Stimulated activated CD8-positive, alpha-beta memory T cell treated with anti-CD3 and anti-CD28 coated beads, Interleukin-4, amount 100 ng/mL, for 24 hours (primary cell): ENCODE measurements at places on chromosomes 7 and 10.

DNA sequence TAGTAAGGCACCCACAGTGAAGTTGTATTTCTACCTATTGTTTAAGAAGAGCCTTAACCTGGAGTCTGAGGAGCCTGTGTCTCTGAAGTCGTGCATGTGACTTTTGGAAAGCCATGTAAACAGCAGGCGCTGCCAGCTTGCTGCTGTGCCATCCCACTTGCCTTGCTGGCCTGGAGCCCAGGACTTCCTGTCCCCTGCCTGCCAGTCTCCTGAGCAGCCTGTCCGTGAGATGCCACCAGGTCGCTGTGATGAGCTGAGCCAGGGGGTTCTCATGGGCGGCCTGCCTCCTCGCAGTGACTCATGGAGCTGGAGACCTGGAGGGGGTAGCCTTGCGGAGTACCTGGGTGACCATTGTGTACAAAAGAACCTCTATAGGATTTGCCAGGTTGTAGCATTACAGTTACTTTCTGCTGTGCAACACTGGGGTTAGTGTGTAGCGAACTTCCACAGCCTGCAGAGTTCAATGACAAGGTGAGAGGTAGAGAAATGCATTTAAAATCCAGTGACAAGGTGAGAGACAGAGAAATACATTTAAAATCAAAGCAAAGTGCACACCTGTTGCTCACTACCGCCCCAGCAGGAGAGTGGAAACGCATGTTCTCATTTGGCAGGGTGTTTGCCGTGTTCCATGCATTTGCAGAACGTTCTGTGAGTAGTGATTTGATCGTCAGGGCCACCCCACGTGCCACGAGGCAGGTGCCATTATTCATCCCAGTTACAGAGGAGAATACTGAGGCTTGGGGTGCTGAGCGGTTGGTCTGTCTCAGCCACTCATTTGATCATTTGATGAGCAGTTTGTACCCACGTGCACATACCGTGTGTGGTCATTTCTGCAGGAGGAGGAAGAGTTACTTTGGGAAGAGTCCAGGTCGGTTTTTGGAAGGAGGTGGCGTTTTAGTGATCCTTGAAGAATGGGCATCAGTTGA lies 36.6 kb upstream of the BHLHA15 start:
- DNase-seq, result no peak

GRCh38 chr10:117311261-117311660 lies 64.0 kb downstream of the PDZD8 start:
- DNase-seq, result no peak

DNA sequence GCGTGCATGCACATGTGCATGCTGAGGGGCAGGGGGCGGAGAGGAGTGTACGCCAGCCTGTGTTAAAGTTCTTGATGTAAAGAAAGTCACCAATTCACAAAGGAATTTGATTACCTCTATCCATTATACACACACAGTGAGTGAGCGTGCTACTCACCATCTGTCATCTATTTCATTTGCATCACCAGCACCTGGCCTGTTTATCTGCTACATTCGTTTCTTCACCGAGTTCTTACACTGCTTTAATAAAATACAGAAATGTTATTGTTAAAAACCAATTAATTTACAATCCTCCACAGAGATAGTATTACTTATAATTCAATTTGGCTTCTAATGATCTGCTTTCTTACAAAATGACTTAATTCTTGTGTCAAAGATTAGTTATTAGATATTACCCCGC lies 32.6 kb downstream of the NEUROD6 start:
- no peak for DNase-seq

- DNase-seq, result no peak
These were observed 54.1 kb downstream of the PLPP4 start for GRCh38 chr10:120511165-120511564.

DNA sequence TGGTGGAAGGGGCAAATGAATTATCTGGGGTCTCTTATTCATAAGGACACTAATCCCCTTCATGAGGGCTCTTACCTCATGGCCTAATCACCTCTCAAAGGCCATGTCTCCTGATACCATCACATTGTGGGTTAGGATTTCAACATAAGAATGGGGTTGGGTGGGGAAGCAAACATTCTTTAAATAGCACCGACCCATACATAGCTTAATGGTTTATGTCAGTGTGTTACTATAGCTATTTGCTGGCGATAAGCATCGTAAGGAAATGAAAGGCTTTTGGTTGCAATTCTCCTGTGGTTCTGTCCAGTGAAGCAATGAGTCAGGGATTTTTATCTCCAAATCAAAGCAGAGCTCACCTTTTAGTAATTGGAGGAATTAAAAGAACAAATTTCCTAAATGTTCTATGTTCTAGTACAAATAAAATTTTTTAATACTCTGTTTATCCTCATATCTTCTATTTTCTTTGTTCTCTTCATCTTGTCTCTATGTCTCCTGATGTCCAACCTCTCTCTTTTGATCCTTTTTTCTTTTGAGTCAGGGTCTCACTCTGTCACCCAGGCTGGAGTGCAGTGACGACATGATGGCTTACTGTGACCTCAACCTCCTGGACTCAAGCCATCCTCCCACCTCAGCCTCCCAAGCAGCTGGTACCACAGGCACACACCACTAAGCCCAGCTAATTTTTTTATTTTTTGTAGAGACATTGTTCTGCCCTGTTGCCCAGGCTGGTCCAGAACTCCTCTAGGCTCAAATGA lies 57.0 kb upstream of the GLCCI1 start:
- DNase-seq, result no peak

- no peak for DNase-seq
These were observed 145.9 kb downstream of the NRCAM start for GRCh38 chr7:108310351-108310750.

DNA sequence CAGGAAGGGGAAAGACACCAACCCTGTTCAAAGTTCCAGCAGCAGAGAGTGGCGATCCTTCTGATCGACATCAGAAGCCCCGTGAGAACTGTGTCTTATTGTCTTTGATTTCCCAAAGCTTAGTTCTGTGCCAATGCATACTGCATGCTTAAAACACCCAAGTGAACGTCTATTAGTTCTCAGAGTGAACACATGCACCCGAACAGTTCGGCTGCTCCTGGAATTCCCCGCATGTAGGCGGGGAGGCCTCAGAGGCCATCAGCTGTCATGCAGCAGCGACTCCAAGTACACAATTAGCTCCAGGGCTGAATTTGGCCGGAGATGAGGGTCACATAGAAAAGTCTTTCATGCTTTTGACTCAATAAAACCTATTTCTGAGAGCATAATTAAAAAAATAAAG lies 276.9 kb downstream of the ZMYND11 start:
- DNase-seq, result no peak

DNA sequence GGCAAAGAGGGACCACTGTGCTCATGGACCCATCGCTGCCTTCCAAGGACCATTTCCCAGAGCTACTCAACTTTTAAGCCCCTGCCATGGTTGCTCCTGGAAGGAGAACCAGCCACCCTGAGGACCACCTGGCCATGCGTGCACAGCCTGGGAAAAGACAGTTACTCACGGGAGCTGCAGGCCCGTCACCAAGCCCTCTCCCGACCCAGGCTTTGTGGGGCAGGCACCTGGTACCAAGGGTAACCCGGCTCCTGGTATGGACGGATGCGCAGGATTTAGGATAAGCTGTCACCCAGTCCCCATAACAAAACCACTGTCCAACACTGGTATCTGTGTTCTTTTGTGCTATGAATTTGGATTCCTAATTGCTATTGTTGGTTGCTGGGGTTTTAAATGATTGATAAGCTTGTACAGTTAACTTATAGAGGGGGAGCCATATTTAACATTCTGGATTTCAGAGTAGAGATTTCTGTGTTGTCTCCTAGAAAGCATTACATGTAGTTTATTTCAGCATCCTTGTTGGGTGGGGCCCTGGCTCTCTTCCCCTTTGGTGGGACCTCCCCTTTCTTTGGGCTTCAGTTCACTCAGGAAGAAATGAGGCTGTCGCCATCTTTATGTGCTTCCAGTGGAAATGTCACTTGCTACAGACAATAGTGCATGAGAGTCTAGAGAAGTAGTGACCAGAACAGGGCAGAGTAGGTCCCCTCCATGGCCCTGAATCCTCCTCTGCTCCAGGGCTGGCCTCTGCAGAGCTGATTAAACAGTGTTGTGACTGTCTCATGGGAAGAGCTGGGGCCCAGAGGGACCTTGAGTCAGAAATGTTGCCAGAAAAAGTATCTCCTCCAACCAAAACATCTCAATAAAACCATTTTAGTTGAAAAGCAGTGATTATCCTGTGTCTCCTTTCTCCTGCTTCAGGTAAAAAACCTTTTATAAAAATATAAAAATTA lies 19.4 kb downstream of the LAT2 start:
- no peak for DNase-seq

DNA sequence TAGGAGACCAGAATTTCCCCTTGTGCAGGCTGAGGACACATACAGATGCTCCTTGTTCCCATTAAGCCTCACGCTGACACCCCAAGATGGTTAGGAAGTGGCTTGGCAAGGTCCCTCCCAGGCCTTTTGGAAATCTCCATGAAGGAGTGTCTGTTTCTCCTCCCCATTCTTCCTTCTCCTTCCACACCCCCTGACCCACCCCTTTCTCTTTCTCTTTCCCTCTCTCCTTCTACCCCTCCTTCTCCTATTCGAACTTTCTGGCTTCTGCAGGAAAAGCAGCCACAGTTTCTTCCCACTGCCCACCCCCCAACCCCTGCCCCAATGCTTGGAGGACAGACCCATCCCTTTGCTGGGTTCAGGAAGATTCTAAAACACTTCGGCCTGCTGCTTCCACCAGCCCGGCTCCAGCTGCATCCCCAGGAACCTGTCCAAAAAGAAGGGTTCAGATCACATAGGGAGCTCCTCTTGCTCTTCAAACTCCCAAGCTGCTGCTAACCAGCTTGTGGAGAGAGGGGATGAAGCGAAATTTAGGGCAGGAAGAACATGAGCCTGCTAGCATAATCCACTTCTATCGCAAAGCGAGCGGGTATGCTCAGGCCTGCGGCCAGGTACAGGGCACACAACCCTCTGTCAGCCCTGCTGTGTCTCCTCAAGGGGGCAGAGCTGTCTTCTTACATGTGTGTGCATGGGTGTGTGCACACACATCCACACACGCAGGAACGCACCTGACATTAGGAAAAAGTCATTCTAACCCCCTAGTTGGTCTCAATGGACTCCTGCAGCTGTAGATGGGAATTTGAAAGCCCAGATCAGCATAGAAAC lies 80.4 kb downstream of the PPP1R3C start:
- no peak for DNase-seq

DNA sequence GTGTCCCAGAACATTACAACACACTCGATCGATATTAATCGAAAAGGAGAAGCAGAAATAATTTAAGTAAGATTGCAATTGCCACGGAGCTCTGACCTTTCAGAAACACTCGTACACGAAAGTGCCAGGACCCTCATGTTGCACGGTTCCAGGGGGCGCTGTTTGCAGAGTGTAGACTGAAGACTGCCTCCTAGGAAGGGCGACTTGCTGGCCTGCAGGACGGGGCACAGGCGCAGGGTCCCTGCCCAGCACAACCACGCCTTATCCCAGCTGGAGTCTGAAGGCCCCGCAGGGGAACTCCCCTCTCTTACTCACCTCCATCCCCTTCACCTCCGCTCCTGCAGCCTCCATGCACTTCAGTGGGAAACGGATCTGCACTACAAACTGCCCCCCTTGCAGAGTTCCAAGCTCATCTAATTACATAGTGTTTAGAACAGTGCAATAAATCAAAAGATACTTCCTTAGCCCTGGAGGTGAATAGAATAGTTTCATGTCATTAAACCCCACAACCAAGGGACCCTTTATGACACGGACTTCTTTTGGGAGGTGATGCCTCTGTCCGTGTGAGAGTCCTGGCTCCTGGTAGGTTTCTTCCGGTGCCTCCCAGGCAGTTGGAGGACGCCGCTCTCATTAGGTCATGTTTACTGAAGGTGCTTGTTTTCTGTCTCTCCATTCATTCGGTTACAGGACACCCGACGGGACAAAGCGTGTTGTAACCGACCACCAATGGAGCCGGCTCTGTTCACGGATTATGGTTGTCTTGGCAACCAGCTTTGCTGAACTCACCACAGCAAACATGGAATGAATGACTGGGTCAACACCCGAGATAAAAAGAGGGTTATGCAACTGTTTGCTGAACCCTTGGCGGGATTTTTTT lies 262.2 kb downstream of the BAMBI start:
- no peak for DNase-seq

- DNase-seq, result no peak
These were observed 47.3 kb upstream of the CNPY1 start for GRCh38 chr7:155593461-155594162.

- DNase-seq, result no peak
These were observed 24.3 kb downstream of the SLC29A3 start for GRCh38 chr10:71343392-71343773.

- DNase-seq, result no peak
These were observed 4.3 kb upstream of the GSTO1 start for GRCh38 chr10:104250371-104250770.

- DNase-seq, result no peak
These were observed 14.5 kb downstream of the PALD1 start for GRCh38 chr10:70492786-70493659.

DNA sequence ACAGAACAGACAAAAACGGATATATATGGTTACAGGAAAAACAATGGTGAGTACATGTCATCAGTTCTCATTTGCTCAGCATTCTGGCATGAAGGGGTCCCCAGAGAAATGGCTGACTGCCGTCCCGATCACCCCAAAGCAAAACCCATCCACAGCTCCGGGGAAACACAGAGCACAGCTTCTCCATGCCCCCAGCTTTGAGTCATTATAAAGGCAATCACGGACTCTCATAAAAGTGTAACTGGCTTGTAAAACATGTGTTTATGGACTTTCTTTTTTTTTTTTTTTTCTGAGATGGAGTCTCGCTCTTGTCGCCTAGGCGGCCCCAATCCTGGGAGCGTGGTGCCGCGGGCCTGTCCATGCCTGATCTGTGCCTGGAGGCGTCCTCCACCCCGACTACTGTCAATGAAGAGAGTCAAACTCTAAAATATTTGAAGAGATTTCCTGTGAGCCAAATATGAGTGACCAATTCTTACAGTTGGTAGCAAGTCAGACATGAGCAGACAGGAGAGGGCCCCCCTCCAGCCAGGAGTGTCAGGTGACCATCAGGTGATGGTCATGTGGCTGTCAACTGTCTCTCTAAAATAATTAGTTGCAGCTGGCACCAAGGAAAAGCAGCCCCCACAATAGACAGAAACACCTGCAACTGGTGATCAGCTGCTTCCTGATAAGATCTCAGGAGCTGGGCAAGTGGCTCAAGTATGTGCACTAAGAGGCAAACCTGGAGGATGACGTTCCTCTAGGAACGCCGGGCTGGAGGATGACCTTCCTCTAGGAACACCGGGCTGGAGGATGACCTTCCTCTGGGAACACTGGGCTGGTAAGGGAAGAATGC lies 21.7 kb upstream of the NOM1 start:
- no peak for DNase-seq

DNA sequence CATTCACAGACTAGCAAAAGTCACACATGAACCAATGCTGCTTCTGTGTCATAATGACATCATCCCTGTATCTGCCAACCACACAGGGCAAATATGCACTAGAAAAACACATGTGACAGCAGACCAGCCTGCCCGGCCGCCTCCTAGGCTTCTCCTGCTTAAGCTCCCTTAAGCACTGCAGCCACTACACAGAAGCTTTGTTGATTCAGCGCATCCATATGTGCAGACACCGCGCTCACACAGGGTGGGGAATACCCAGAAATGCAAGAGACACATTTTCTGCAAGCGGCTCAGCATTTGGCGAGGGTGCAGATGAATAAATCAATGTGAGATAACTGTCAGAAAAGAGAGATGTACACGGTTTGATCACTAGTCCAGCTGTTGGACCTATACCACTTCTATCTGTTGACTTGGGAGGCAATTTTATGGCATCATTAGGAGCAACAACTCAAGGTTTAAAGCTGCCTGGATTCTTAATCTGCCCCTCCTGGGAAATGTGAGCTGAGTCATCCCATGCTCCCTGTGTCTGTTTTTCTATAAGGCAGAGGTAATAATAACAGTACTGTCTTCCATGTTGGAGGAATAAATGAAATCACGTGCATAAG lies 33.4 kb downstream of the CPXM2 start:
- DNase-seq, result no peak

GRCh38 chr10:94666391-94667102 lies 17.0 kb upstream of the CYP2C18 start:
- no peak for DNase-seq
